Effector memory CD4-positive, alpha-beta T cell (primary cell): ENCODE measurements at places on chromosomes 4 and X.

GRCh38 chr4:98794565-98795205 lies 134.2 kb downstream of the EIF4E start:
- no peak for DNase-seq
- H3K36me3 ChIP-seq = no peaks in the 10 kb centered on the region
- H3K27ac ChIP-seq = no peak overlapping the region
- no peak overlapping the region for H3K4me3 ChIP-seq
- H3K4me1 ChIP-seq = no peaks in the 10 kb centered on the region
- no peaks in the 10 kb centered on the region for H3K27me3 ChIP-seq

DNA sequence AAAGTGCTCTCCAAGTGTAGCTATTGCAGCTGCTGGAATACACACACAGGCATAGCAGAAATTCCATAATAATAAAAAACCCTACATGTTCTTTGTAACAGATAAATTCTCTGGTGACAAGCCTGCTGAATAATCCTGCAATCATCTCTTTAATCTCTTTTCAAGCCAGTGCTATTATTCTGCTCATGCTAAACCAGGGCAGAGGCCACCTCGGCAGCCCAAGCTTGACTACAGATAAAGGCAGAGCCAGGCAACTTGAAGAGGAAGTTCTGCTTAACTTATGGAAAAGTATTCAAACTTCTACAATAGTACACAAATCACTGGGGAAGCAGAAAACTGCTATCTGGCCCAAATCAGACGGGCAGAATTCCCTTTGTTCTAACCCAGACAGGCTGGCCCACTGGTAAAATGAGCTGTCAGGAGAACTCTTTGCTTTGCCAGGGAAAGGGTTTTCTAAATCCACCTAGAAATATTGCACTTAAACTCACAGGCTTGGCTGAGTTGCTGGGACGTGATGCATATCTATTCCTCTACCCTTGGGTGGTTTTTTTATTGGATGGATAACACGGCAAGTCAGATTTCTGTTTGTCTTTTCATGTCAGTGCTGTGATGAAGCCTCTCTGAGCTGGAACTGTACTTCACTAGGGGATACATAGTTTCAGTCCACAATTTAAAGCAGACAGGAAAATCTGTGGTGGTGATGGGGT lies 70.5 kb downstream of the GATB start:
- H3K4me1 ChIP-seq = no peaks in the 10 kb centered on the region
- no peak overlapping the region for H3K27ac ChIP-seq
- DNase-seq = no peak
- H3K4me3 ChIP-seq = no peak overlapping the region

DNA sequence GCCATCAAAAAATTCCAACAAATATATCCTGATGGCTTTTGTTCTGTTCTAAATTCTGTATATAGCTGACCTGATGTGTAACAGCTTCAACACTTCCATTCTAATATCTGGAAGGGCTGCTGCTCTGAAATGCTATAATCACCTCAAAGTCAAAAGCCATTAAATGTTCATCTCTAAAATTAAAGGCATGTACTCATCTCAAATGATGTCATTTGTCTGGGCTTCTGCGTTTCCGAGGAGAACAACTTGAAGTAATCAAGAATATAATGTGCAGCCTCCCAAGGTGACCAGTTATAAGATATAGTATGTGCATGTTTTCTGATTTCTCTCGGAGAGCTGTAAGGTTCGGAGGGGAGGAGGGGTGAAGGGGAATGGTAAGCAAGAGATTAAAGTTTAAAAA lies 237.6 kb downstream of the SCFD2 start:
- no peak overlapping the region for H3K4me3 ChIP-seq
- DNase-seq = no peak
- H3K27me3 ChIP-seq = no peaks in the 10 kb centered on the region
- no peak overlapping the region for H3K27ac ChIP-seq
- H3K36me3 ChIP-seq = no peaks in the 10 kb centered on the region
- H3K4me1 ChIP-seq = no peaks in the 10 kb centered on the region

DNA sequence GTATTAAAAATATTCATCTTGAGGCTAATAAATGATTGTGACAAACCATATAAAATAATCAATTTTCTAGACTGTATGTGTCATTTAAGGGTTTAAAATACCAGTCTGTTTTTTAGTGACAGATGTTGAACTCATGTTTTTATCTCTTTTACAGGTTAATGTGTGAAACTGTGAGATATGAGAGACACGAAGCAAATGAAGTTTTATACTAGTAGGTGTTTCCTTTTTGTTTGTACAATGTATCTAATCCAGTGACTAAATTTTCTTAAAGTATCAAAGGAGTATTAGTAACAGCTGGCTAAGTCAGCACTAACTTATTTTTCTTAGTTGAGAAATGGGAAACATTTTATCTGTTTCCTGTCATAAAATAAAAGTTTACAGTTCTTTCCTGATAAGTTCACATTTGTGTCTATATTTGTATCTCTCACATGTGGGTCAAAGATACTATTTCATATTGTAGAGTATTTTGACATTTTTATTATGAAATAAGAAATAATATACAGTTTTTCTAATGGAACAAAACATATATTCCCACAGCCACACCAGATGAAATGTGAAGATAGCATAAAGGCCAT lies 90.3 kb downstream of the RAPGEF2 start:
- no peak overlapping the region for H3K4me3 ChIP-seq
- no peaks in the 10 kb centered on the region for H3K27me3 ChIP-seq
- no peak for DNase-seq
- H3K4me1 ChIP-seq = no peaks in the 10 kb centered on the region
- H3K36me3 ChIP-seq = no peaks in the 10 kb centered on the region
- no peak overlapping the region for H3K27ac ChIP-seq

- H3K4me3 ChIP-seq = no peak overlapping the region
- no peak for DNase-seq
- H3K4me1 ChIP-seq = no peaks in the 10 kb centered on the region
Measured at GRCh38 chr4:16270454-16271328, 44.4 kb upstream of the TAPT1 start.

DNA sequence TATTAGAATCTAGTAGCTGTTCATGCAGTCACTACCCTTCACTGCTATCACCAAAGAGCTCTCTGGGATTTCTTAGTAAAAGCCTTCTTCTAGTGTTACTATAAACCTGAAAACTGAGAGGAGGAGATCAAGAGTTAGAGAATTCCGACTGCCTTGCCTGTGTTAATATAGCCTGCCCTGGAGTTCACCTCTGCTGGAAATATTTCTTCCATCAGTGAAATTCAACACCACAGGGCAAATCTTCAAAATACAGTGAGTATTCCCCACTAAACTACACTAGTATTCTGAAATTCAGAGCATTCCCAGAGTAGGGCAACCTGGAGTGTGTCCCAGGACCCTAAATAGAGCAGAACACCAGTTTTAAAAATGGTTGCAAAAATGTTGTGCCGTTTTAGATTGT lies 301.1 kb downstream of the ARHGAP24 start:
- no peaks in the 10 kb centered on the region for H3K4me1 ChIP-seq
- H3K27me3 ChIP-seq = no peaks in the 10 kb centered on the region
- no peak overlapping the region for H3K27ac ChIP-seq
- H3K4me3 ChIP-seq = no peak overlapping the region

DNA sequence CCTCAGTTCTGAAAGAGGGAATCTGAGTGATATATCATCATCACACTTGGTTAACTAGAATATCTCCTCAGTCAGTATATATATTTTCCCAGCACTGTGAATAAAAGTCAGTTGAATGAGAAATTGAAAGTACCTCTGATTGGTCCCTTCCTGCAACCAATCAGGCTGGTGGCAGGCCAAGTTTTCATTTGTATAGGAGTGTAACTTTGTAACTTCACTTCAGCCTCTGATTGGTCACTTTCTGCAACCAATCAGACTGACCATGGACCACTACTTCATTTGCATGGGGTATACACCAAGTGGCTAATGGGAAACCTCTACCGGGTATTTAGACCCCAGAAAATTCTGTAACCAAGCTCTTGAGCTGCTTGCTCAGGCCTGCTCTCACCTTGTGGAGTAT lies 2.0 kb upstream of the PGK1 start:
- DNase-seq = no peak
- no peaks in the 10 kb centered on the region for H3K27me3 ChIP-seq
- H3K4me1 ChIP-seq = peaks cover 7% of the 10 kb centered on the region
- no peaks in the 10 kb centered on the region for H3K36me3 ChIP-seq
- H3K27ac ChIP-seq = no peak overlapping the region

DNA sequence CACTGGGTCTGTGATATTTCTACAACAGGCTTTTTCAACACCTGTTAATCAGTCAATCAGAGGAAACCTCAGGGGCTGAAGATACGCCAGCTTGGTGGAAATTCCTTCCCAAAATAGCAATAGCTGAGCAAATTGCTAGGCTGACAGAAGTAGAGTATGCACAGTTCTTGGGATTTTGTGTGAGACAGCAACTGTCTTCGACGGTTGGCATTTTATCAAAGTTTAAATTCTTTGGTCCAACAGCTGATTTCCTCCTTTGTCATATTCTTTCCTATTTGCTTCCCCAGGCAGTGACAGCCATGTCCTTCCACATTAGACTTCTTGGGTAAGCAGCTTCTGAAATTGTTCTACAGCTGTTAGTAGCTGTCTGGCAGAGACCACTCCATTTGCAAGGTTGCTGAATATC lies 8.0 kb upstream of the PALLD start:
- no peaks in the 10 kb centered on the region for H3K4me1 ChIP-seq
- no peak overlapping the region for H3K27ac ChIP-seq
- H3K36me3 ChIP-seq = no peaks in the 10 kb centered on the region
- DNase-seq = no peak
- H3K27me3 ChIP-seq = no peaks in the 10 kb centered on the region

DNA sequence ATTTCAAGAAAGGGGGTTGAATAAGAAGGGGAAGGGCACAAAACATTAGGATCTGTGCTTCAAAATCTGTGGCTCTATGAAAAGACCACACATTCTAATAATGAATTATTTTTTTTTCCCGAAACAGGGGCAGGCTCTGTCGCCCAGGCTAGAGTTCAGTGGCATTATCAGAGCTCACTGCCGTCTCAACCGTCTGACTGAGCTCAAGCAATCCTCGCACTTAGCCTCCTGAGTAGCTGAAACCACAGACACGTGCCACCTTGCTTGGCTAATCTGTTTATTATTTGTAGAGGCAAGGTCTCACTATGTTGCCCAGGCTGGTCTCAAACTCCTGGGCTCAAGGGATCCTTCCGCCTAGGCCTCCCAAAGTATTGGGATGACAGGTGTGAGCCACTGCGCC lies 33.4 kb downstream of the ACSL1 start:
- H3K27ac ChIP-seq = no peak overlapping the region
- peaks cover 3% of the 10 kb centered on the region for H3K36me3 ChIP-seq
- H3K27me3 ChIP-seq = no peaks in the 10 kb centered on the region
- no peak overlapping the region for H3K4me3 ChIP-seq

DNA sequence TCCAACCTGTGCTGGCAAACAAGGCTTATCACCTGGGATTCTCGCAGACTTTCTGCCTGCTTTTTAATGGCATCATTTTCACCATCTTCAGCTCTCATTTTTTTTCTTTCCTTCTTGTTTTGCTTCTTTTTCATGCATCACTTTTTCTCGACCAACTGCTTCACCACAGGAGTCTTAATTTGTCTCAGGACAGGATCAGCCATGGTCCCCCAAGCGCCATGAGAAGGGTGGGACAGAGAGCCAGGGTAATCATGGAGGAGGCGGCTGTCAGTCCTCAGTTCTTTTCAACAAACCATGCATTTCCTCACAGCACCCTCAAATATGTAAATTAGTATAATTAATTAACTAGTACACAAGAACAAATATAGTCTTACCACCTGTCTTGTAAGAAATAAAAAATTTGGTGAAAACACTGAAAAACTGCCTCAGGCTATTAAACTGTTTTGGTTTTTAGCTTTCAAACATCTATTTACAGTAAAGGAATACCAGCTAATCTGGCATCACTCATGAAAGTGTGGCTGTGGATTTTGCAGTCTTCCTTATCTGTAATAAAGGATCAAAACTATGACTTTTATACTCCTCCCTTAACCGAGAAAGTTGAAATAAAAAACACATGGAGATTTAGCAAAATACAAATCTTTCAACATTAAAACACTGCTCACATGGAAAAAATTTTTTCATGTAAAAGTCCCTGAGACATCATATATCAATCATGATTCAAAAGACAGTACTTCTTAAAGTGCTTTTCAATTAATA lies 19.1 kb downstream of the EIF4E start:
- no peaks in the 10 kb centered on the region for H3K36me3 ChIP-seq
- no peak for DNase-seq
- no peaks in the 10 kb centered on the region for H3K27me3 ChIP-seq
- H3K27ac ChIP-seq = no peak overlapping the region

DNA sequence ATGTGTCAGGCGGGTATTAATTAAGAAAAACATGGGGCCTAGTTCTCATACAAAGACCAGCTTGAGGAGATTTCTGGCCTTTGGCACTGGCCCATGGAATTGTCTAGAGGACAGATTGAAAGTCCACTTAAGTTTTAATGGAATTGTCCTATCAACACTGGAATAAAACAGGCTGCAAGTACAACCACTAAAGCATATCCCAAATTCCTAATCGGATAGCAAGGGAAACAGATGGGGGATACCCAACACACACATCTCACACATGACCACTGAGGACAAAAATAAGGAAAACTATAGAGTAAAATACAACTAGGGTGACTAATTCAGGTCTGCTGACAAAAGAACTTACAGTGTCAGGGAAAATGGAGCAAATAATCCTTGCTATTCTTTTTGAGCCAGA lies 167.8 kb downstream of the GASK1B start:
- H3K27me3 ChIP-seq = no peaks in the 10 kb centered on the region
- H3K4me3 ChIP-seq = no peak overlapping the region
- no peaks in the 10 kb centered on the region for H3K36me3 ChIP-seq
- no peak for DNase-seq

DNA sequence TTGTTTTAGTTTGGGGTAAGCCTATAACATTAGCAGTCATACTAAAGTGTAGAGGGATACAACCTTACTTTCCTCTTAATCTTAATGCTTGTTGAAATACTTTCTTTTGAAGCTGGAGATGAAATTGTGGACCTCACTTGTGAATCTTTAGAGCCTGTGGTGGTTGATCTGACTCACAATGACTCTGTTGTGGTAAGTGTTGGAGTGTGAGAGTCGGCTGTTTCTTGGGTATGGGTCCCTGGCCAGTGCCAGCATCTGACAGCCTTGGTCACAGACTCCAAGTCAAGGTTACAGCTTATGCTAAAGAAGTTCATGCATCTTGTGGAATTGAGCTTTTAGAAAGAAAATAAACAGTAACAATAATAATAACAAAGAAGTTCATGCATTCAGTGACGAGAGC lies 31.6 kb downstream of the RNF4 start:
- DNase-seq = no peak
- no peaks in the 10 kb centered on the region for H3K27me3 ChIP-seq

DNA sequence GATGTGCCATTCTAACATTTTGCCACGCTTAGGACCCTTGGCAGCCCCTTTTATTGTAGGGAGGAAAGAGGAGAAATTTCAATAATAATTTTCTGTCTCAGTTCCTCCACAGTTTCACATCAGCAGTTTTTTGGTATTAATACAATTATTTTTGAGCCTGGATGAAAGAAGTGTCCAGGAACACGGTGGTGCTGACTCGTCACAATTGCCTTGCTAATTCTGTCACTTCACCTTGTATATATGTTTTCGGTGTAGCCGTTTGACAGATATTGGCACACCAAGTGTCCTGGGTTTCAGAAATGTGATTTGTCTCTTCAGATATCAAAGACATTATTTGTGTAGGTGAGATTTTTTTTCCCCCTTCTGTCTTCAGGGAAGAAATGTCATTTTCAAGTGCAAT lies 142.2 kb downstream of the ARHGAP10 start:
- no peaks in the 10 kb centered on the region for H3K4me1 ChIP-seq
- peaks cover 3% of the 10 kb centered on the region for H3K36me3 ChIP-seq
- H3K27ac ChIP-seq = no peak overlapping the region
- H3K4me3 ChIP-seq = no peak overlapping the region
- no peaks in the 10 kb centered on the region for H3K27me3 ChIP-seq
- no peak for DNase-seq

- no peak for DNase-seq
- no peaks in the 10 kb centered on the region for H3K27me3 ChIP-seq
- no peak overlapping the region for H3K27ac ChIP-seq
- no peaks in the 10 kb centered on the region for H3K36me3 ChIP-seq
- H3K4me3 ChIP-seq = no peak overlapping the region
Measured at GRCh38 chrX:121932688-121933087, 885.3 kb downstream of the GLUD2 start.
